Fibroblast of skin of left biceps (primary cell): ENCODE measurements at places on chromosomes 1 and 21.

DNA sequence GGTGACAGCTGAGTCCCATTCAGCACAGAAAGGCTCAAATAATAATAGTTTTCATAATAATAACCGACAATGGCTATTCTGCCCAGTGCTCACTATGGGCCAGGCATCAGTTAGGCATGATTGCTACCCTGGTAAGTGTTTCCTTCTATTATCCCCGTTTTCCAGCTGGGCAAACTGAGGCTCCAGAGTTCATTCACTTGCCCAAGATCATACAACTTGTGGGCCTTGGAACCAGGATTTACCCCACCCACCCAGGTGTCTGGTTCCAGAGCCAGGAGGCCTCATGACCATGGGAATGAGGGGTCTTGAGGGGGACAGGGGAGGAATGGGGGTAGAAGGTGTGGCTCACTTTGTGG lies 518 bp downstream of the PLOD1 start:
- DNase-seq: no peak

GRCh38 chr1:84969489-84970250 lies 27.2 kb downstream of the MCOLN2 start:
- DNase-seq: no peak

DNA sequence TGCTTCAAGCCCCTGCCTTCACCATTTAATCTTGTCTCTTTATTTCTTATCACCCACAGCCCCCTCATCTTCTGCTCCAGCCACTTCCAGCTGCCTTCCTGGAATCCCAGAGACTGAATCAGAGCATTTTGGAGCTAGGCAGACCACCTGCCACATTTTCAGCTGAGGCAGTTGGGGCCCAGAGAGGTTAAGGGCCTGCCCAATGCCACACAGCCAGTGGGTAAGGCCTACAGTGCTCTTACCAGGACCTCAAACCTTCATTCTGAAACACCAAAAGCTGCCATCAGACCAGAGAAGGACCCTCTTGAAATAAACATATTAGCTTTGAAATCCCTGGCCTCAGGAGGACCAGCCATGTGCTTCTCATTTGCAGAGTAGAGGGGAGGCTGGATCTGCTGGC lies 17.6 kb upstream of the SLC6A17 start:
- DNase-seq: no peak

- DNase-seq: no peak
Measured at GRCh38 chr1:214364786-214365295, 83.9 kb downstream of the SMYD2 start.

DNA sequence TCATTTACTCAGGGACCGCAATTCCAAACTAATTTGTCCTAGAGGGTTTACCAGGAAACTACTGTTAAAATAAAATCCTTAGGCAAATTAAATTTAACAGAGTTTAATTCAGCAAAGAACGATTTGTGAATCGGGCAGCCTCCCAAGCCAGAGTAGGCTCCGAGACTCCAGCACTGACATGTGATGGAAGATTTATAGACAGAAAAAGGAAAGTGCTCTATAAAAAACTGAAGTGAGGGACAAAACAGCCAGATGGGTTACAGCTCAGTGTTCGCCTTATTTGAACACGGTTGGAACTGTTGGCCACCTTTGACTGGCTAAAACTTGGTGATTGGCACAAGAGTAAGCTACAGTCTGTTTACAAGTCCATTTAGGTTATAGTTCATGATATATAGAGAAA lies 35.2 kb upstream of the RCSD1 start:
- DNase-seq: no peak

DNA sequence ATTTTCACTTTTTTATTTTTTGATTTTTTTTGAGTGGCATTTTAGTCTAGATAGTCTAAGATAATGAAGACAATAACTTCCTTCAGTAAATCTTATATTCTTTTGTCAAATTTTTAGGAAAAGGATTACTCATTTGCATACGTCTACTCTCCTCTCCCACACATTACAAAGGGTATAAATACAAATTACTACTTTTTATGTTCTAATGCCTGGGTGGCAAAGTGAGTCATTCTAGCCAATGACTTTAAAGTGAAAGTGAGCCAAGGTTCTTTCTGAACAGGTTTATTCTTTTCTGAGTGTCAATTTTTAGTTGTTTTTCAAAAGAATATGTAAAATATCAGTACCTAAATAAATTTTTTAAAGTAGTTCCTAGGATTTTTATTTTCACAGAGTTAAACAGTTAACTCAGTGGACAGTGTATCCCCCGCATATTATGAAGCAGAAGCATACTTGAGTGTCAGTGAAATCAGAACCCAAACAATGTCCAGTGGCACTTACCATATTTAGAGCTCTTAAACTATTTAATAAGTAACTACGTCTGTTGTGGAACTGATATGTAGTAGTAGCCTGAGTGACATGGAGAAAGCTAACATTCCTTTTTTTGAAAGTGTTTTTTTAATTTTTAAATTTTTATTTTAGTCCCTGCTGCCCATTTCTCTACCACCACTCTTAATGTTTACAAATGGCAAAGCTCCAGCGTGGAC lies 141.7 kb downstream of the PHTF1 start:
- DNase-seq: no peak

GRCh38 chr1:174999936-175000696 lies at the start of gene CACYBP:
TSS of gene CACYBP (plus strand) at chr1:174999947. CDS start at chr1:175000181, 234 bp downstream.
- no peak for DNase-seq

DNA sequence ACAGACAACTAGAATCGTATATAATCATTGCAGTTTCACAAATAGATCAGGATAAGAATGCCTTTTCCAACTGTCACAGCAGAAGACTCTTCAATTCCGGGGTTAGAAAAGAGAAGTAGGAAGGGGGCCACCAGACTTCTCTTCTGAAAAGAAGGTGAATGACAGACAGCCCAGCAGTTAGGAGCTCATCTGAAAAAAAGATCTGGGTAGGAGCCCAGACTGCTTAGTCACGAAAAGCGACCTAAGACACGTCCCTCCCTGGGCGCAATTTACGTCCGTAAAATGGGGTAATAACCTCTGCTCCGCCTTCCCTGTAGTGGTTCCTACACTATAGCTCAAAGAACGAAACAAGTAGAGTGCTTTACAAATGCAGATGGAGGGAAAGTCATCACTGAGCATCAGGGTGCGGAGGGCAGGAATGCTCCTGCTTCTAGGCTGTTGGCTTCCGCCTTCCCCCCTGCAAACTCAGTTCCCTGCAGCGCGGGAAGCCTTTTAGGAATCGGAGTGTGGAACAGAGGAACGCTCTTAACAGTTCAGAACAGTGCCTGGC lies 582 bp downstream of the ORC1 start:
- DNase-seq: peak; percentile 26

DNA sequence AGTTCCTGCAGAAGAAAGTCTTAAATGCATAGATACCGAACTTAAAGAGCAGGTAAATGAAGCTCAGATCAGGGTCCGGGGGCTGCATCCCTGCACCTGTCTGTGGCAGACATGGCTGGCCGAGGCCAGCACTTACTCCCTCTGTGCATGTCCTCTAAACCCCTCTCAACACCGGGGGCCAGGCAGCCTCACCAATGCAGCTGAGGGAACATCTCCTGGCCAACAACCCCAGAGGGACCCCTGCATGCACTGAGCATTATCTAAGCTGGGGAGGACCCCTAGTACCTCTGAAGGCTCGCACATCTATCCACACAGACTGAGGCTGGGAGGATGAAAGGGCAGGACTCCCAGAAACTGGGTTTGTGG lies 18.4 kb downstream of the TTC34 start:
- no peak for DNase-seq

- no peak for DNase-seq
Measured at GRCh38 chr1:206691604-206692003, 6.9 kb downstream of the MAPKAPK2 start.

DNA sequence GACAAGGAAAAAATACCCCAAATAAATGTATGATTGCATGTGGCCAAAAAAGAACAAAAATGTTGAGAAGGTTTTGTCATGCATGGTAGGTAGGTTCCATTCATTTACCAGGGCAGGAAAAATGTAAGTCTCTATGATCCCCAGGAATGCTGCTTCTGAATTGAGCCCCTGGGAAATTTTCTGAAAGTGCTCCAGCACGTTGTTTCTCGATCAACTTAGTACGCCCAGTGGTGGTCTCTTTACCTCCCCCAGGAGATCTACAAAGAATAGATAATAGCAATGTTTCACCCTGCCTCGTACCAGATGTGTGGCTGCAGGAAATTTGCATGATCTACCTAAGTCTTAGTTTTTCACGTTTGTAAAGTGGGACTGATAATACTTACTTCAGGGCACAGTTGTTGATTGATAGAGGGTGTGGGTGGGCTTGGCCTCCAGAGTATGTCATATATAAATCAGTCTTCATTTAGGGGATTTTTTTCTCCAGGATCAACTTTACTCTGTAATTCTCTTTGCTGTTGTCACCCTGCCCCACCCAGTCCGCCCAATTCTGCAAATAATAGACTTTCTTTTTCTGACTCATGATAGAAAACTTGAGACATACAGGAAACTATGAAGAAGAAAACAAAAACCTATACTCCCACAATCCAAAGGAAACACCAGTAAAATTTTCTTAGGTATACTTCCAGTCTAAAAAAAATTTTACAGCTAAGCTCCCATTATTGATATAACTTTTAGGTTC lies 462.0 kb upstream of the RUNX1 start:
- DNase-seq: no peak
